ENCODE measurements at places on chromosomes 7 and 10.

DNA sequence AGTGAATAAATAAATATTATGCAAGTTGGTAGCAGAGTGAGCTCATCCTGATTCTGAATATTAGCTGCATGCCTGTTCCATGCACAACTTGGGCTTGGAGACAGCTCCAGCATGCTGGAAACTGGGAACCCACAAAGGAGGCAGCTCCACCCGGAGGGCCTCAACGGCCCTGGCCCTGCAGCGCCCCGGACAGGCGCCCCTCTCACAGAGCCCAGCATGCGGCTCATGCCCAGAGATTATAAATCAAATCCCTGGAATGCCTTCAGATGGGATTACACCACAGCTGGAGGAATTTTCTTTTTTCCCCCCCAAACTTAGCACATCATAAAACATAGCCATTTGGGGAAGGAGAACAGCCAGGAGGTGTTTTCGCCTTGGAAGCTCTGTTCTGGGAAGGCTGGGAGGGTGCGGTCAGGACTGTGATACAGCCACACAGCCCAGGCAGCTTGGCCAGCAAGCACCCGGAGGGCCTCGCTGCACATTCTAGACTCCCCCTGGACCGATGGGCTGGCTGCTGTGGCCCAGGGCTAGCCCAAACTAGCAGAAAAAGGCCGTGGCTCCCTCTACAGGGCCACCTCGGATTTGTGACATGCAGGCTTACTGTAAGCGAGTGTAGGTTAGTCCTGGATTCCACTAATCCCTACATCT lies 102.4 kb downstream of the PTPN20 start:
- no peak for DNase-seq

- no peak for DNase-seq
Observed at GRCh38 chr7:158832994-158833393, 3.7 kb upstream of the ESYT2 start.

DNA sequence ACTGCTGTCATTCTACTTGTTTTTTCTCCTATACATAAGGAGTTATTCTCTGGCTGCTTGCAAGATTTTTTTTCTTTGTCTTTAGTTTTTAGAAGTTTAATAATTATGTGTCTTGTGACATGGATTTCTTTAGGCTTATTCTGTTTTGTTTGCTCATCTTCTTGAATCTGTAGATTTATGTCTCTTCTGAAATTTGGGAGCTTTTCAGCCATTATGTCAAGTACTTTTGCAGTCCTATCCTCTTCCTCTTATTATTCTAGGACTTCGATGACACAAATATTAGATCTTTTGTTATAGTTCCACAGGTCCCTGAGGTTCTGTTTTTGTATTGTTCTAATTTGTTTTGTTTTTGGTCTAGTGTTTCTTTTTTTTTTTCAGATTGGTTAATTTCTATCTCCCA lies 13.9 kb upstream of the SGPL1 start:
- no peak for DNase-seq

DNA sequence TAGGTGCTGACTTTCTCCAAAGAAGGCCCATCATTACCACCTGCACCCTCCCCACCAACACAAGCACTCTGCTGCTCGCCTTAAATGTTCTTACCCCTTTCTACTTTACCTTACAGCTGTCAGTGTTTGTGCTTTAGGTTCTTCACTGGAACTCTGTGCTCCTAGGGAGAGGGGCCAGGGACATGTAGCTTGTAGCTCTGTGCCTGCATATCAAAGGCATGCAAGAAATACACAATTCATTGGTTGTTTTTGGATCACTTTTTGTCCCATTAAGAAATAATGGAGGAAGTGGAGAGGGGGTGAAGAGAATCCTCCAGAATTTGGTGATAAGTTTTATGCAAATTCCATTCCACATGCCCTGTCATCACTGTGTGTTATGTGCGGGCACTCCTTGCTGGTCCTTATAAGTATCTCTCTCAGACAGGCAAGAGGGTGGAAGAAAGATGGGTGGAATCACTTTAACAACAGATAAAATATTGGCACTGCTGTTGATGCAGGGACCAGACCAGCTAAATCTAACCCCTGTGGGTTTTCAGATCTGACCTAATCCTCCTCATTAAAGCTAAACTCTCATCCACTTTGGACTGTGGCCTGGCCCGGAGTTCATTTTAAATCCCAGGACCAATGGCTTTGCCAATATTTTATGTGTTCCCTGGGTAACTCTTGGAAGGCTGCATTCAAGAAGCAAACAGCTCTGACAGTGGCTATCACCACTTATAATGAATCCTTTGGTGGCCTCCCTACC lies 375.8 kb upstream of the NFE2L3 start:
- no peak for DNase-seq

- DNase-seq, result no peak
Observed at GRCh38 chr10:127887541-127888415, 5.0 kb downstream of the CLRN3 start.

- no peak for DNase-seq
Observed at GRCh38 chr7:99639267-99639666, 22.5 kb downstream of the ZSCAN25 start.

GRCh38 chr10:72981028-72981881 lies 26.6 kb upstream of the PLA2G12B start:
- DNase-seq, result no peak

DNA sequence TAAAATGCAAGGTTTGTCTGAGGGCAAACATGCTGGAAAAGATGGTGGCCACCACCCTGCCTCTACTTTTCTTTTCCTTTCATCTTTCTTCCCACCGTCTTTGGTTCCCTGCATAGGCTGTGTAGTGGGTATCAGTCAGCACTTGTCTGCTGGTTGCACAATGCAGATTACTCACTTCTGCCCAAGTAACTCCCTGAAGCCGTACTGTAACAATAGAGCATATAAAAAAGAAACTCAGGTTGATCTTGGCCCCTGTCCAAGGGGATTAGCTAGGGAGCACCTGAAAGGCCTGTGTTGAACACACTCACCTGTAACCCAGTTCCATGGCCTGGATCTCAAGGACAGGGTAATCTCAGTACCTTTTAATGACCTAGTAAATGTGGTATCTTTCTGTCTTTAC lies 533.0 kb upstream of the GALNT17 start:
- no peak for DNase-seq

DNA sequence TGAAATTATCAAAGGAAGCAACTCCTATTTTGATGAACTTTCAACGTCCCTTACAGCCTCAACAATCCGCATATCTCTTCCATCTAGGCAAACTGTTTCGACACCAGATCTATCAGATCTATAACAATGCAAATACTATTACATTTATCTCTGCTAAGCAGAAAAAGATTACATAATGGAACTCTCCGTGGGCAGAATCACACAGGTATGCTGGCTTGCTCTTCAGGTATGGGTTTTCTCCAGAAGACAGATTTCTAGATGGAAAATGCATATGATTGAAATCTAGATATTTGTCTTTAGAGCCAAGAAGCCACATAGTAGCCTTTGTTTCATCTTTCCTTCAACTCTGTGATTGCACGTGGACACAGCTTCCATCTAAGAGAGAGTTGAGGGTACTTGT lies 38.6 kb downstream of the ADAM12 start:
- no peak for DNase-seq

DNA sequence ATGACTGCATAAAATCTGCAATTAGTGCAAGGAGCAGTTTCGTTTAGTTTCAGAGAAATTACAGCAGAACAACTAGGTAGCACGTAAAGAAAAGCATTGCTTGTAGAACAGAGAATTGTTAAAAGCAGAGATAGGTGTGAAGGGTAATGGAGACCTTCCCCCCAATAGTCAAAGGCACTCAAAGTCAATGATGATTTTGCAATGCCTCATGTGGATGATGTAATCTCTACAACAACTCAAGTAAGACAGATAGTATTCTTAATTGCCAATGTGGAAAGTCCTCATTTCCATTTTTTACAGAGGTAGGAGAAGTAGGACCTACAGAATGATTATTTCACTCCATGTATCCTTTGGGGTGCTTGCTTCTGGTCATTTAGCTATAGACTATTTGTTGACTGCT lies 94.3 kb upstream of the GNAI1 start:
- no peak for DNase-seq

GRCh38 chr10:87619705-87620104 lies 40.0 kb upstream of the PAPSS2 start:
- no peak for DNase-seq

GRCh38 chr10:23474081-23474480 lies 35.2 kb downstream of the OTUD1 start:
- DNase-seq, result no peak

GRCh38 chr10:20100171-20100570 lies 283.9 kb downstream of the PLXDC2 start:
- no peak for DNase-seq

- no peak for DNase-seq
Observed at GRCh38 chr7:70355198-70356020, 757.1 kb downstream of the AUTS2 start.

GRCh38 chr10:88281592-88282347 lies 301.3 kb downstream of the RNLS start:
- DNase-seq, result no peak

DNA sequence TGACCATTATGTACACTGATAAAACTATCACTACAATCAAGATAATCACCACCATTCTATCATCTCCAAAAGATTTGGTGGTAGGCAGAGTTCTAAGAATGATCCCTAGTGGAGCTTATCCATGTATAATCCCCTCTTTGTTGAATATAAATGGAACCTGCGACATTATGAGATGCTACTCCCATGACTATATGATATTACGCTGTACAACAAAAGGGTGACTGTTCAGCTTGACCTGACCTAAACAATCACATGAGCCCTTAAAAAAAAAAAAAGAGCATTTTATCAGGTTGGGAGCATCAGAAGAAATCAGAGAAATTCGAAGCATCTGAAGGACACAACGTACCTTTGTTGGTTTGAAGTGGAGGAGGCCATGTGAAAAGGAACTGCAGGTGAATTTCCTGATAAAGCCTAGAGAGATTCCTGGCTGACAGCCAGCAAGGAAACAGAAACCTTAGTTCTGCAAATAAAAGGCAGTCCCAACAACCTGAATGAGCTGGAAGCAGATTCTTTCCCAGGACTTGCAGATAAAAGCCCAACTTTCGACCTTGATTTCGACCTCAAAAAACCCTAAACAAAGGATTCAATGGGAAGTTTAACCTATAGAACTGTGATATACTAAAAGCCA lies 270.7 kb downstream of the ADRA2A start:
- no peak for DNase-seq

GRCh38 chr7:80699045-80699638 lies 60.7 kb downstream of the CD36 start:
- DNase-seq, result peak; percentile 13

DNA sequence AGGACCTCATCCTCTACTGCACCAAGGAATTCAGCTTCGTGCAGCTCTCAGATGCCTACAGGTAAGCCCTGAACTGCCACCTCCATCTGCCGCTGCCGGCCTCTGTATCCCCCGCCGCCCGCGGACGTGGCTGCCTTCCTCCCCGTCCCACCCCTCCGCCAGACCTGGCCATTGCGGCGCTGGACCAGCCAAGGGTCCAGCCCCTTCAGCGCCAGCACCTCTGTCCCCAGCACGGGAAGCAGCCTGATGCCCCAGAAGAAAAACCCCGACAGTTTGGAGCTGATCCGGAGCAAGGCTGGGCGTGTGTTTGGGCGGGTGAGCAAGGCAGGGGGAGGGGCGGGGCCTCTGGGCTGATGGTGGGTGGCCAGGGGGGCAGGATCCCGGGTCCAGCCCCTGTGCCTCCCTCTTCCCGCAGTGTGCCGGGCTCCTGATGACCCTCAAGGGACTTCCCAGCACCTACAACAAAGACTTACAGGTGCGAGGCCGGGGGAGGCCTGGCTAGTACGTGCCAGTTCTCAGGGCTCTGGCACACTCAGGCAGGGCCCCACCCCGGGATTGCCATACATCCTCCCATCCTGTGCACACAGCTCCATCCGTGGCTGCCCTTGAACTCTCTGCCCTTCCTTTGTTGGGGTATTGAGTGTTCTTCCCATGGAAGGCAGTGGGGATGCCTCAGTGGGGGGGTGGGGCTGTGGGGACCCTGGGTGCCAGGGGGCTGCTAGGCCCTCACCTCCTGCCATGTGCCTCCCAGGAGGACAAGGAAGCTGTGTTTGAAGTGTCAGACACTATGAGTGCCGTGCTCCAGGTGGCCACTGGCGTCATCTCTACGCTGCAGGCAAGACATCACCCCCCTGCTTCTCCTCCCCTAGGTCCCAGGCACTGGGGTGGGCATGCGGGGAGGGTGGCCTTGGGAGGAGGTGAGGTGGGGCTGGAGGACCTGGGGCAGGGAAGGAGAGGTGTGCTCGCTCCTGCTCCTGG lies 13.5 kb downstream of the ASL start:
- DNase-seq, result no peak

DNA sequence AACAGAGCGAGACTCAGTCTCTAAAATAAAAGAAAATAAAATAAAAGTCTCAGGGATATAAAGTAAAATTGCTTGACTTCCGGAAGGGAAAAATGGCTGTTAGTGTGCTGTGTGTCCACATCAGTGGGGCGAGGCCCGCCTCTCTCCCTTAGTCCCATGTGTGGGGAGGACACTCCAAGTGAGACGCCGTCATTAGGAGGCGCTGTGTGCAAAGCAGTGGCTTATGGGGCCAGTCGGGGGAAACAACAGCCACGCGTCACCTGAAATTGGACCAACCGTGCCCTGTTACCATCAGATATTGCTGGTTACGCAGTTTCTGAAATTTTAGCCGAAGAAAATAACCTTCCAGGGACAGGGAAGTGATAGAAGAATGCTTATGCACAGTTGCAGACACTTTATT lies 15.8 kb downstream of the SFXN4 start:
- no peak for DNase-seq

DNA sequence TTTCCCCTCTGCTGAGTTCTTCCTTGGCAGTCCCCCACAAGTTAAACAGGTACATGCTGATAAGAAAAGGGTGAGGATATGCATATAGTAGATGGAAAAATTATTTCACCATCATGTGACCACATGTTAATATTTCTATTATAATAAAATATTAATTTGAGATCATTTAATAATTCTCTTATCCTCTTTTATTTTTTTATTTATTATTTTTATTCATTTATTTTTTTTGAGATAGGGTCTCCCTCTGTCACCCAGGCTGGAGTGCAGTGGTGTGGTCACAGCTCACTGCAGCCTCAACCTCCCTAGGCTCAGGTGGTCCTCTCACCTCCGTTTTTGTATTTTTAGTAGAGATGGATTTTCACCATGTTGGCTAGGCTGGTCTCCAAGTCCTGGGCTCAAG lies 11.6 kb upstream of the GLI3 start:
- DNase-seq, result no peak

DNA sequence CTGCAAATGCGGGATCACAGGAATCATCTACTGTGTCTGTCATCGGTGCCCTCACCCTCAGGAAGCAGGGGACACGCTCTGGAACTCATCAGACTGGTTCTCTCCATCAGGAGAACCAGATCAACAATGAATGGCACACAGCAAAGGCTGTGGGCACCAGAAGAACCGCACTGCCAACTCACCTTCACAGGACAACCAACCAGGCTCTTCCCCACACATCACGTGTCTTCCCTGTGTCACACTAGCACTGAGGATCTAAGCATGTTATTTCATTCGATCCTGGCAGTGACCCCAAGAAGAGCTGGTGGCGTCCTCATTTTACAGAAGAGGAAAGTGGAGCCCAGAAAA lies 106.1 kb downstream of the TNS3 start:
- DNase-seq, result no peak

DNA sequence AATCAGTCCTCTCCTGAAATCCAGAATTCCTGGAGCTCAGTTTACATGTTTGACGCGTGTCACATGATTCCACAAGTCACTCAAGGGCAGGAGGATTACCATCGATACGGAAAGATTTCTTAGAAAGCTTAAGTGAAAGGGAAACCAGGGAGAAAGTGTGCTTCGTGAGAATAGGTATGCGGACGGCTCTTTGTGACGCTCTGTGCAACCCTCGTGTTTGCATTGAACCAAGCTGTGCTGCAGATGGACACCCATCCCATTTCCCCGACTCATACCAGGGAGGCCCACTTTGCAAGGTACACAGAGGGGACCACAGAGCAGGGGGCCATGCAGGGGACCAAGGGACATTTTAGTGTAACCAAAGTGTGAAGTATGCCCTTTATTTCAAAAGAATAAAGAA lies 43.2 kb downstream of the IKZF1 start:
- DNase-seq, result no peak

All from GM13976 (cell line).